ENCODE measurements at places on chromosomes 4 and X.

GRCh38 chr4:96786306-96786705 is 946.4 kb downstream of the PDHA2 start:
- no peak for DNase-seq

GRCh38 chr4:177737387-177737940 is 295.2 kb upstream of the AGA start:
- no peak for DNase-seq

DNA sequence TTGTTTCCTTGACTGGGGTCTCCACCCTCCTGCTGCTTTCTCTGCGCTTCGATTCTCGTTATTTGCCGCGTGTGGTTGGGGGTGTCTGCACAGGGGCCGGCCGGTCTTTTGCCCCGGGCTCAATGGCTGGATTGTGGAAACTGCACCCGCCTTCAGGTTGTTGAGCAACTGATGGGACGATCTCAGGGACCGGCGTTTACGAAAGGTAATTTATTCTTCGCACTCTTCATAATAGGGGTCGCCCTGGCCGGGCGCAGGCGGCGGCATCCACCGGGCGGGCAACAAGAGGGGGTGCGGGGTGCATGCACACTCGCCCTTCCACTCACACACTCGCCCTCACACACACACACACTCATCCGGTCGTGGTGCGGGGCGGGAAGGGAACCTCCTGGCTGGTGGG is 1.4 kb downstream of the ADGRL3 start:
- no peak for DNase-seq

- no peak for DNase-seq
Observed at GRCh38 chr4:183398298-183399125, 45.9 kb upstream of the CDKN2AIP start.

GRCh38 chrX:134659761-134660160 is 1.5 kb upstream of the PLAC1 start:
- no peak for DNase-seq

- DNase-seq, result no peak
Observed at GRCh38 chrX:22118161-22118830, 86.2 kb downstream of the PHEX start.

DNA sequence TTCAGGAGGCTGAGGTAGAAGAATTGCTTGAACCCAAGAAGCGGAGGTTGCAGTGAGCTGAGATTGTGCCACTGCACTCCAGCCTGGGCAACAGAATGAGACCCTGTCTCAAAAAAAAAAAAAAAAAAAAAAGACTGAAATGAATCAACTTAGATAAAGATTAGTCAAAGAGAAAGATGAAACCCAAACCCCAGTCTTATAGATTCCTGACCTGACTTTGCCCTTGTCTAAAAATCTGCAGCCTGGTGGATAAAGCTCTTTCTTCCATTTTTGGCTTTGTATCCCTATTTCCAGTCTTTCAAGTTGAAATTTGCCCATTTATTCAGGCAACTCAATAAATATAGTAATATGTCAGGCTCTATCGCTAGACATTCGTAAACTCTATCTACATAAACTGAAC is 39.3 kb upstream of the SPINK2 start:
- DNase-seq, result no peak

GRCh38 chr4:103075435-103075893 is 1.1 kb downstream of the SLC9B2 start:
- DNase-seq, result no peak

DNA sequence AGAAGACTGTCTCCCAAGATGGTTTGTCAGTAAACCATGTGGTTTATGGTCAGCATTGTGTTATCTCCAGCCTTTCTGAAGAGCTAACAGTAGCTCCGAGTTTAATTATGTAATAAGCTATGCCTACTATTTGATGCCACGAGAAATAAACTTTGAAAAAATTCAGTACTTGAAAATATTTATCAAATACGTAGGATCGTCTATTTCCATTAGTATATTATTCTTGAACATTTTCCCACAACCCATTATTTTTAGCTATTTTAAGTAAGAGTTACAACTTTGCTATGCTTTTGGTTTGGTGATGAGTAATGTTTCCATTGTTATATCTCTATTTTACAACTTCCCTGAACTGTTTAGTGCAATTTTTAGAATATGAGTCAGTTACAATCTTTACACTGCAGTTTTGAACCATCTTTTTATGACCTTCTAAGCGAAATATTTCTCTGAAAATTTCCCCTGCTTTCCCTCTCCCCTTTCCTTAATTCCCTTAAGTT is 44.5 kb upstream of the TRIM2 start:
- no peak for DNase-seq

GRCh38 chrX:11474576-11474975 is 181.4 kb downstream of the AMELX start:
- no peak for DNase-seq

DNA sequence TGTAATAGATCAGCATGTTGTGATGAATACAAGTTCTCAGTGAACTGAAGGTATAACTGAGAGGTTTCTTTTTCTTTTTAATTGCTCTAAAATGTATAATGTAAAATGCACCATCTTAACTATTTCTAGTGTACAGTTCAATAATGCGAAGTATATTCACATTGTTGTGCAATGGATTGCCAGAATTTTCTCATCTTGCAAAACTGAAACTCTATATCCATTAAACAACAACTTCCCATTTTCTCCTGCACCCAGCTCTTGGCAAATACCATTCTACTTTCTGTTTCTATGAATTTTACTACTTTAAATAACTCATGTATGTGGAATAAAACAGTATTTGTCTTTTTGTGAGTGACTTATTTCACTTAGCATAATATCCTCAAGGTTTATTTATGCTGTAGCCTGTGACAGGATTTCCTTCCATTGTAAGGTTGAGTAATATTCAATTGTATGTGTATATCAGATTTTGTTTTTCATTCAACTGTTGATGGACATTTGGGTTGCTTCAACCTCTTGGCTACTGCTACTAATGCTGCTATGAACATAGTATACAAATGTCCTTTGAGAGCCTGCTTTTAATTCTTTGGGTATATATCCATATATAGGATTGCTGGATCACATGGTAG is 53.5 kb upstream of the NPFFR2 start:
- DNase-seq, result no peak

GRCh38 chrX:56785442-56785841 is 56.4 kb downstream of the NBDY start:
- no peak for DNase-seq

DNA sequence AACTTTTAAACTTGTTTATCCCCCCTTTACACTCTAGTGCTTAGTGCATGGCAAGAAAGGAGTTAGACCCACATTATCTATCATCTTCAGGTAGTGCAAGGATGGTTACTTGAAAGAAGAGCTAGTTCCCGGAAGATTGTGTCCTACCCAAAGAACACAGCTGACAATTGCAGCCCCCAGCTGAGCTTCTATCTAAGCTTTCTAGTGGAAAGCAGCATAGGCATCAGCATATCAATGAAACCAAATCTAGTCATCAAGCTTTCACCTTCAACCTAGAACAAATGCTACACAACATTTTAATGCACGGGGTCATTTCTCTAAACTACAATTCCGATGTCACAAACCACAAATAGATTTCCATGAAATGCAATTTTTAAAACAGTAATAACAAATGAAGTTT is 88.9 kb upstream of the TFDP3 start:
- no peak for DNase-seq

DNA sequence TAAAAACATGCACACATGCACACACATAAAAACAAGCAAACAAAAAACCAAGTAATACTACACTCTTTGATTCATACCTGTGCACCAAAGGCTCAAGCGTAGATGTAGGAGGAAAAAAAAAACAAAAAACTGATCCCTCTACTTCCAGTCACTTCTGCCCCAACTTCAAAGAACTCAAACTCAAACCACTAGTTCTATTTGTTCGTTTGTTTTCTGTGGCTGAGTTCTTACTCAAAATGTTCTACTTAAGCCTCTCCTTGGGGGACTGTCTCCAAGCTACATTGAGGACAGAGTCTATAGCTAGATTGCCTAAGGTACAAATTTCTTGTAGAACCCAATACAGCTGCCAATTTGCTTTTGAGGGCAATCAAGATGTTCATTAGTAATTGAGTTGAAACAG is 171.0 kb upstream of the ATOH1 start:
- DNase-seq, result no peak

DNA sequence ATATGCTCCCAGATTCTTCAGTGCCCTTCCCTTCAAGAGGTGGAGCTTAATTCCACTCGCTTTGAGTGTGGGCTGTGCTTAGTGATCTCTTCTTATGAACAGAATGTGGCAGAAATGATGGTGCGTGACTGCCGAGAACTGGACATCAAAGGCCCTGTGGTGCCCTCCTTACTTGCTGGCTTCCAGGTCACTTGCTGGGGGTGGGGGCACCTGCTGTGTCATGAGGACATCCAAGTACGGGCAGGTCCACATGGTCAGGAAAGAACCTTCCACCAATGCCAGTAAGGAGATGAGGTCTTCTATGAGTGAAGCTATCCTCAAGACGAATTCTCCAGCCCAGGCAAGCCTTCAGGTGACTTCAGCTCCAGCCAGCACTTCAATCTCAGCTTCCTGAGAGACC is 95.8 kb downstream of the FAM53A start:
- no peak for DNase-seq

- DNase-seq, result no peak
Observed at GRCh38 chr4:169971456-169972015, 54.7 kb downstream of the MFAP3L start.

DNA sequence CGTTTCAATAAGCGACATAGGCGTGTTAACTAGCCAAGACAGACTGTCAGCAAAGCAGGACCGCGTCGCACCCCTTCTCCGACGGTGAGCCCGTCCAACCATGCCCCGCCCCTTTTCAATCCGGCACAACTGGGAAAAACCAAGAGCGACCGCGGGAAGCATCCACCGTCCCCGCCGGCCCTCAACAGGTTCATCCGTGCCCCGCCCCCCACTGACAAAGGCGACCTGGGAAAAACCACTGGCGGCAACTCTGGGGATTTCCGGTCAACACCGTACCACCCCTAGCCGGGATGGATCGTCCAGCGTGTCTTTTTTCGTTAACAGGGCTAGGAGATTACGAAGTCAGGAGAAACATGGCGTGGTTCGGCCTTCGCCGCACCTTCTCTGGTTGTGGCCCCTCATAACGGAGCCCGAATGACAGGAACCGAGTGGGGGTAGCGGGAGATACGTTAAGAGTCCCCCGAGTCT is 377 bp downstream of the TIMM17B start:
- DNase-seq, result peak; percentile 2

DNA sequence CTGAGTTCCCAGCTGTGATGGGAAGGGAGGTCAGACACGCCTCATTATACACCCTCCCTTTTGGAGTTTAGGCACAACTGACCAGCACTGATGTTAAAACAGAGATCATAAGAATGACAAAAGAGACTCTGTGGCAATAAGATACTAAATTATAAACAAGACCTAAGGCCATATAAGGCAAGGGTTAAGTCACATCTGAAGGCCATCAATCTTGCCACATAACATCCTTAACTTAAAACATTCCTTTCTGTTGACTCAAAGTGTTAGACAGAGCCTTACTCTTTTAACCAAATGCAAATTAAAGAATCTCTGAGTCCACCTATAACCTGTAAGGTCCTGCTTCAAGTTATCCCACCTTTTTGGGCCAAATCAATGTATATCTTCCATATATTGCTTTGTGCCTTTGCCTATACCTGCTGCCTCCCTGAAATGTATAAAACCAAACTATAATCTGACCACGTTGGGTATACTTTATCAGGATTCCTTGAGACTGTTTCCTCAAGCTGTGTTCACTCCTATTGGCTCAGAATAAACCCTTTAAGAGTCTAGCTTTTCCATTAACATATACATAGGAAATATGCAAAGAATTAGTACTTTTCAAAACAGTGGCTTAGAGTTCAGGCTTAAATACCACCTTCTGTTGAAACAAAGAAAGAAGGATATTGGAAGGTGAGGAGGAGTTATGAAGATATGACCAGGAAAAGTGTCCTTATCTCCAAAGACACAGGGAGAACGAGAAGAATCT is 214.4 kb upstream of the PPP1R2C start:
- no peak for DNase-seq

DNA sequence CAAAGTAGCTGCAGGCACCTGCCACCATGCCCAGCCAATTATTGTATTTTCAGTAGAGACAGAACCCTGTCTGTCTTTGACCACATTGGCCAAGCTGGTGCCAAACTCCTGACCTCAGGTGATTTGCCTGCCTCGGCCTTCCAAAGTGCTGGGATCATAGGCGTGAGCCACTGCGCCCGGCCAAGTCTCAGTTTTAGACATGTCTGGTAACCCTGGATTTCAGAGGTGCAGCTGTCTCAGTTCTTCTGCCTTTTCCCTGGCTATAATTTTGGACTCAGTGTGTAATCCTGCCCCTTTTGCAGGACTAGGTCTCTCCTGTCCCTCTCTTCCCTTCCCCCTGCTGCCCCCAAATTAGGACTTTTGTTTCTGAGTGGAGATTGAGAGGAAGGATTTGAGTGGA is 46.6 kb downstream of the FAM193A start:
- DNase-seq, result no peak

DNA sequence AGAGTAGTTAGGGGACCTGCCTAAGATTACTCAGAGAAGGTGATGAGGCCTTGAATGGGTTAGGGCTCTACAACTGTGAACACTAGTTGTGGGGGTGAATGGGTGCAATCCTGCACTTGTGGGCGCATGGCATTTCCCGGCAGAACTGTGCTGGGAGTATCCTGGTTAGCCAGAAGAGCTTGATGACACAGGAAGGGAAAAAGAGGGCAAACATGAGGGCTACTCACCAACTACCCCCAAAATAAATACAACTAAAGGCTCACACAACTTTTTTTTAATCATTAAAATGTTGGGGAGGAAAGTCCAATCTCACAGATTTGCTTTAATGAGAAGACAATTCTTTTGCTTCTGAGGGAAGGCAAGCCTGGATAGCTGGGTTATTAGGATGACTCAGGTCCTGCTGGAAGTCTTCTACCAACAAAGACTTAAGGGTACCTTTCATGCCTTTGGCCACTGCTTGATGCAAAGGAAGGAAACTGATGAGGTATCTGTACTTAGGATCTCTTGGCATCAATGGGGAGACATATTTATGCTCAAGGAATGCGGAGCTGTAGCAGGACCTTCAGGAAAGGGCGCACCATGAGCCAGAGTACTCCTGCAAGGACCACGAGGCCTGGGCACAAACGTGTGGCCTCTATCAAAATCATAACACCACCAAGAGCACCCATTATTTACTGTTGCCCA is 2.6 kb downstream of the PHKA2 start:
- no peak for DNase-seq

GRCh38 chr4:915595-915994 is 16.5 kb downstream of the GAK start:
- no peak for DNase-seq

DNA sequence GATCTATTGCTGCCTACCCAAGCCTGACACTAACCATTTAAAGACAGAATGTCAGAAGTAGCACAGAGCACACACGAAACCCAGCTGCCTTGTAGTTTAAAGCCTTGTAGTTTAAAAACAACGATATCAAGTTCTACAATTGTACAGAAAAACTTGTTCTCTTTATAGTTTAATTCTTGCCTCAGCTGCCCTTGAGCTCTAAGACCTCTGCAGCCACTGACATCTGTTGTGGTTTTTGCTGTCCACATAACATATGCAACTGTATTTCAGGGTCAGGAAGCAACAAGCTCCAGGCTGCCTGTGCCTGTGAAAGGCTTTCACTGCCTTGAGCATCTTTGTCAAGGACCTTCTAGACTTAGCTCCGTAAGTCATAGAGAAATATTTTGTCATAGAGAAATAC is 227.2 kb downstream of the SPCS3 start:
- DNase-seq, result no peak

Measured in KG1 (cell line).